GM19239 (cell line): ENCODE measurements at places on chromosomes 4 and X.

GRCh38 chrX:150361070-150361776 is 1.9 kb upstream of the MAMLD1 start:
- DNase-seq: no peak

DNA sequence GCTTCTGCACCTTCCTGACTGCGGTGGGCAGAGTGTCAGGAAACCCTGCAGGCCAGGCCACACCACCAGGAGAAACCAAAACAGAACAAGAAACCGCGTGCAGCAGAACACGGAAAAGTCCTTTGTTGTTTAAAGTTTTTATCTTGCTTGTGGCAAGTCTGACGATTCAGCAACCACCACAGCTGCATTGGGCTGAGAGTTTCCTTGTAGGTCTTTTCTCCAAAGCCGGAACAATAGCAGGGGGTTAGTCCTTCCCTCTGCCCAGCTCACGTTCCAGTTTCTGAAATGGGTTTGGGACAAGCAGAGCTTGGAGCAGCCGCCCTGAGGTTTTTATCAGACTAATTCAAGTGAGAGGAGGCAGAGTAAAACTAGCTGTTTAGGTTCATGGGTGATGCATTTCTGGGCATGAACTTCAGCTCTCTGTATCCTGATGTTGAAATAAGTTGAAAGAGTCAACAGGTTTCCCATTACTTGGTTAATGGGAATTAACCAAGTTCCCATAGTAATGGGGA is 216.9 kb downstream of the PTTG2 start:
- DNase-seq: no peak

DNA sequence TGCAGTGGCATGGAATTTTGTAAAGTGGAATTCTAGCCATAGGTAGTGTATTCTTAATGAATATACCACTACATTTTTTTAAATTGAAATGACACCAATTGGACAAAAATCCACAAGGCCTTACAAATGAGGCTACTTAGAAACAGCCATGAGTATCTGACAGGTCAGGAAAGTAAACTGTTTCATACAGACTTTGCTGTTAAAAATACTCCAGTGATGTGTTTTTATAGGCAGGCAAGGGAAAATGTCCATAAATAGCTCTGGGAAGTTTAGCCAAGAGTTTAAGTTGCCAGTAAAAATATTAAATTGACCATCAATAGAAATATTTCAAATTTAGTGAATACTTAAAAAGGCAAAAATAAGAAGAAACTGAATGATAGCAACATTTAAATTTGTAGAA is 41.8 kb upstream of the PDLIM5 start:
- DNase-seq: no peak

GRCh38 chr4:7761720-7762119 is 177.9 kb downstream of the AFAP1 start:
- DNase-seq: peak; percentile 76

DNA sequence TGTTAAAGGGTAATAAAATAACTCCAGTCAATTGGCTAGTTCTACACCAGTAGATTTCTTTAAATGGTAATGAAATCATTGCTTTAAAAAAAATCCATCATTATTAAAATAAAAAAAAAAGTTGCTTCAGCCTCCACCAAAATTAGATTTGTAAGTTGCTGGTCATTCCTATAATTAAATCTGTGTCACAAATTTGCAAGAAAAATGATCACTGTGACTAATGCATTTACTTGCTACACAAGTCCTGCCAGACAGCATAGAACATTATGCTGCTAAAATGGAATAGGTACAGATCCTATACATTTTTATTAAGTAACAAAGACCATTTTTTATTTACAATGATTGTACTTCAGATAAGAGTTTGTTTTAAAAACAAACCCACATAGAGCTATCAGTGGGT is 85.8 kb downstream of the SLC10A7 start:
- no peak for DNase-seq

DNA sequence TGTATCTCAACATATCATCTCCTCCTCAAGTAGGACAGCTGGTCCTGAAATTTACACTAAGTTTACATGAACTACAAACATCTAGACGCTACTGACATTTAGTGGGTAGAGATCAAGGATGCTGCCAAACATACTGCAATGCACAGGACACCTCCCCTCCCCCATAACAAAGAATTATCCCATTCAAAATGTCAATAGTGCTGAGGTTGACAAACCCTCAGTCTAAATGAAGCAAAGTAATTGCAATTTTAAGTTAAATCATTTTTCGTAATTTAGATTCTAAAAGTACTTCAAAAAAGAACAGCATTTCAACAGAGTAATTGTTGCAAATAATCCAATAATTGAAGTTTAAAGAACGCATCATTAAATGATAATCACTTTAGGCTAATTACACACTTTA is 1.2 kb downstream of the PRMT9 start:
- DNase-seq: no peak

DNA sequence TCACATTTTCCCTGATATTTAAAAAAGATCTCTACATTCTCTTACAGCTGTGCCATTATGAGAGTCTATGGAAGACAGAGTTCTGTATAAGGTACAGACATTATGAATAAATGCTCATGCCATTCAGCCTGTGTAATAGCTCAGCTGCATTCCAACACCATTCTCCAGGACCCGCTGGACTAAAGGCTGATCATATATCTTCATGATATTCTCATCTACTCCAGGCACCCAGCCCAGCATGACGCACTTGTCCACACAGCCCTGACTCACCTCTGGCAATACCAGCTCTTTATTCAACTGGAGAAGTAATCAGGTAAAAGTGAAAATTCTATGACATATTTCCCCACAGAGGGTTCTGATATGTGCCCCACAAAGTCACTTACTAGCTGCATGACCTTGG is 437.5 kb upstream of the FGF16 start:
- DNase-seq: no peak

- DNase-seq: no peak
Measured at GRCh38 chr4:14644580-14645282, 357.6 kb upstream of the CPEB2 start.

DNA sequence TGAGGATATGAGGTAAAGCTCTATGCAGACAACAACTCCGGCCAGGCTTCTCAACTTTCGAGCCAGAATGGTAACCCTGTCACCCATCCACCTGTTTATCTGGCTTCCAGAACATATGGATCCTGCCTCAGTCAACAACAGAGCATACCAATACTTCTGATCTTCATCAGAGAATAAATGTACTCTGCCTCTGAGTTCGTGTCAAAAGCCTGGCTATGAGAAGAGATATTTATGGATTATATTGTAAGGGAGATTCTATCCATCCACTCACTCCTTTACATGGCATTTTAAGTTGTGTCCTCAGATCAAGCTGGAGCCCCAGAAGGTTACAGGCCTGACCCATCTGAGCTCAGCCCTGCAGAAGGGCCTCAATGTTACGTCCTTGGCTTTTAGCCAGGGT is 9.8 kb upstream of the FOXO4 start:
- DNase-seq: no peak

DNA sequence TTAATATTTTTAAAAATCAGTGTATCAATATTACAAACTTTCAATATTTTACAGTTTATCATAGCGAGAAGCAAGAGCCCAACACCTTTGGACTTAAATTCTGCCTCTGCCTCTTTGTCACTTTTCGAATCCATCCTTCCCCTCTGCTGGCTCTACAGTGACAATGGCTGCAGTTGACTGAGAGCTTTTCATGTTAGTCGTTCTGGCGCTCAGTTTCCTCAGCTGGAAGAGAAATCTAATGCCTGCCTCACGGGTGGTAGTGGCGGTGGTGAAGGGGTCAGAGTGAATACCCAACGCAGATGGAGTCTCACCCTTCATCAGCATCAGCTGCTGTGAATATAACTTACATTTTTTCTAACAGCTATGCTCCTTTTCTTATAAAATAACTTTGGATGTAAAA is 144.8 kb downstream of the NWD2 start:
- no peak for DNase-seq

DNA sequence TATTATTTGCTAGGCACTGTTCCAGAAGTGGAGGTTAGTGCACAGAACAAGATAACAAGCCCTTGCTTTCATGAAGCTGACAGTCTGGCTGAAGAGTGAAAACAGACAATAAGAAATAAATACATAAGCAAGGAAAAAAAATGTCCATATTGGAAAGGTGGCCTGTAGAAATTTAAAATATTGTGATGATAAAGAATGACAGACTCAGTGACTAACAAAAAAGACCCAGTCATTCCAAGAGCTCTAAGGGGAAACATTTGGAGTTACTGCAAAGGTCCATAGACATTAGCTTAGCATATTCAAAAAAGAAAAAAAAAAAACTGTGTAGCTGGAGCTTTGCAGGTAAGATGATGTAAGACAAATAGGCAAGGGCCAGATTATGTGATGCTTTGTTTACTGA is 1.0 kb upstream of the ANTXR2 start:
- DNase-seq: no peak

GRCh38 chrX:107747596-107748161 is 27.9 kb downstream of the TSC22D3 start:
- DNase-seq: no peak

DNA sequence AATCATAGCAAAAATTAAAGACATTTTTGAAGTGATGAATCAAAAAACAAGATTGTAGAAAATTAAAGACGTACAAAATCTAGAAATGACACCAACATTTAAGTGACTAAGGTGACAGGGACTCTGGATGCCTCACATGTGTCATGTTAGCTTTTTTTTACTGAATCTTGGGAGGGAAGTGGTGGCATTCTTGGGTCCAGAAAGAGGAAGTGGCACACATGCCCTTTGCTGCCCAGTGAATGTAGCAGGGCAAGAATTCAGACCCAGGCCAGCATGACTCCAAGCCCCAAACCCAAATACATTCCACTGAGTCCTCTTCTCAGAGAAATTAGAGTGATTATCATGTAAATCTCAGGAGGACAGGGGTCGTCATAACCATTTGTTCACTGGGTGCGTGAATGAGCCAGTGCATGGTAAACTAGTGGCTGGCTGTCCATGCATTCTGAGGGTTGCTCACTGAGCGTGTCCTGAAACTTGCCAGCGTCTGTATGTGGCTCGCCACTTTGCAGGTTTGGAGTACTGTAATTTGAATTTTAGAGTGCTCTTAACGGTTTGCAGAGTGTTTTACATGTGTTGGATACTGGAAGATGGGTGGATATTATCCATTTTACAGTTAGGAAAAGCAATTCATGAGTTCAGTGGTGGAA is 55.4 kb upstream of the TBC1D14 start:
- no peak for DNase-seq

- no peak for DNase-seq
Measured at GRCh38 chrX:70264784-70265183, 3.4 kb upstream of the ARR3 start.

GRCh38 chrX:54093159-54093558 is 48.9 kb upstream of the PHF8 start:
- no peak for DNase-seq
